ENCODE measurements at places on chromosomes 6 and 20.
A peak's percentile ranks its signal among the peaks of the same experiment; 100 is the strongest.

DNA sequence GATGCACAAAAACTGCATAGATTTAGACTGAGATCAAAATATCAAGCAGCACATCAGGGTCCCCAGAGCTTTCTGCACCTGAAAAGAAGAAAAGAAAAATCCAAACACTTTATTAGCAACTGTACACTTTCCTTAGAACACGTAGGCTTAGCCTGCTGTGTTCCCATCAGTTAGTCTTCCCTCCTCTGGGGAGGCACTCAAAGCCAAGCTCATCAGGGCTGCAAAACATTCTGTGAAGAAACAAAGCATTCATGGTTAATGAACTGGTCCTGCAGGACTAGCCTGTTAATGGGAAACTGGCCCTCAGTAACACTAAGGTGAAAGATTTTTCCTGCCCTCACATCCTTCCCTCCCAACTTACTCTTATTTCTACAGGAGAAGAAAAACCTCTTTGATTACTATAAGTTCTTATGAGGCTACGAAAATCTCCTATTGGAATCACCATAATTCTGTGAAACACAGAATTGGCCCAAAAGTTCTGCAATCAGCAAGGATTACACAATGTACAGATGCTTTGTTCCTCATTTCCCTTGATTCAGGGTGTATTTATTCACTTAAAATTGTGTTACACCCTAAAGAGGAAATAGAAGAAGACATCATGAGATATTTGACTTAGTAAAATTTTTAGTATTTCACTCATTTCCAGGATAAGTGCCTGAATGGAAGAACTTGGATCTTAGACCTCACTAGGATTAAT, 901.0 kb upstream of the MAP3K7 start:
- no peak for DNase-seq

GRCh38 chr6:128711149-128711548, 171.8 kb upstream of the LAMA2 start:
- no peak for DNase-seq

GRCh38 chr6:22627644-22628043, 58.3 kb downstream of the HDGFL1 start:
- DNase-seq = no peak

- no peak for DNase-seq
These were observed 333.8 kb downstream of the PKHD1 start for GRCh38 chr6:51753635-51754034.

- no peak for DNase-seq
These were observed 1.6 kb upstream of the OLIG3 start for GRCh38 chr6:137495703-137496336.

DNA sequence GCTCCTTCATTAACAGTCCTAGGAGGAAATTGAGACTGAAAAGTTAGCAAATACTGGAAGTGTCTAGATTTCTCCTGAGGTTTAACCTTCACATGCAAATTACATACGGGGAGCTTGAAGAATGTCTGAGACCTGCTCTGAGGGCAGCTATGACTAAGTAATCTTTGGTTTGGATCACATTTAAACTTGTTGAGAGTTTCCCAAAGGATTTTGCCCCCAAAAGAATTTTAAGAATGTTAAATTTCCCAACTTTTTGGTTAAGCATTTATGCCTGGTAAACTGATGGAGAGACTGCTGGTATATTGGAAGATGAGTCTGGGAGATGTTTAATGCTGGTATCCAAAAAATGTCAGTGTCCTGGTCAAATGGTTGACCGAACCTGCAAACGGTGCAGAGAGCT, 97.0 kb downstream of the RREB1 start:
- no peak for DNase-seq

DNA sequence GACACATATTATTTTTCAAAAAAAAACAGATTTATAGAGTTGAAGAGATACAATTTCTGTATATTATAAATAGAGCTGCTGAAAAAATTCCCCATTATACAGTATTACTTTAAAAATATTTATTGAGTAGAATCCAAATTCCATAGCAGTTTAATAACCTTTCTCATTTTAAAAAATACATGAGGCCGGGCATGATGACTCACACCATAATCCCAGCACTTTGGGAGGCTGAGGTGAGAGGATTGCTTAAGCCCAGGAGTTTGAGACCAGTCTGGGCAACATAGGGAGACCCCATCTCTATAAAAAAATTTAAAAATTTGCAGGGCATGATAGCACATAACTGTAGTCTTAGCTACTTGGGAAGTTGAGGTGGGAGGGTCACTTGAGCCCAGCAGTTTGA, 13.0 kb downstream of the ATRN start:
- DNase-seq = no peak

- DNase-seq = no peak
These were observed 39.7 kb downstream of the SLC35D3 start for GRCh38 chr6:136961848-136962247.

GRCh38 chr20:60649541-60649940, 602.5 kb upstream of the CDH4 start:
- no peak for DNase-seq

GRCh38 chr6:157867155-157867559, 44.1 kb downstream of the SNX9 start:
- no peak for DNase-seq

DNA sequence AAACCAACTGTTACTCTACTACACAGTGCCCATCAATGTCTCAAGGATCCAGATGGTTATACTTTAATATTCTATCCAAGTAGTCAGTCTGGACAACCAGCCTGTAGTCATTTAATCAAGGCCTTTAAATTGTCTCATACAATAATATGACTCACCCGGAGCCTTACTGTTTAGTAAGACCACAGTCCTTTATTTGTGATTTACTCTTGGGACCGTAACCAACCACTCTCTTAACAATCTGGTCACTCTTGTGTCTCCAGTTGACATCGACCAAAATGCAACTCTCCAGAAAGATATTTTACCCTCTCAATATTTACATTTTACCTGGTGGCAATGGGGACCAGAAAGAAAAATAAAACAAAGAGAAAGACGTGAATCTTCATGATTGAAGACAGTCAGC, 14.9 kb downstream of the DEFB114 start:
- no peak for DNase-seq

DNA sequence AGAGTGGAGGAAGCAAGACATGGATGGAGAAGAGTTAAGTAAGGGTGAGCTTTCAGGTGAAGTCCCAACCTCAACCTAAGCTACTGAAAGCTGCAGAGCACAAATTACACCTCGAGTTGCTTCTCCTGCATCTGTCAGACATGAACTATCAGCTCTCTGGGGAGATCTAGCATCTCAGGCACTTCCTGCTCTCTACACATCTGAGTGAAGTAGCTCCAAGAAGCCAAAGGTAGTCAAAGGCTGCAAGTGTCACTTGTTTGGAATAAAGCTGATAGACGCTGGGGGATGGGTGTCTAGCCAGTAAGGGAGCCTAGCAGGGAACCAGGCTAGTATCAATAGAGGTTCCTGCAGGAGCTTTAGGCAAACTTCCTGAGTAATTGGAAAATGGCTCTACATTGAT, 228.0 kb downstream of the PLCB1 start:
- DNase-seq = no peak

GRCh38 chr6:88722686-88723085, 240.7 kb downstream of the RNGTT start:
- DNase-seq = no peak

DNA sequence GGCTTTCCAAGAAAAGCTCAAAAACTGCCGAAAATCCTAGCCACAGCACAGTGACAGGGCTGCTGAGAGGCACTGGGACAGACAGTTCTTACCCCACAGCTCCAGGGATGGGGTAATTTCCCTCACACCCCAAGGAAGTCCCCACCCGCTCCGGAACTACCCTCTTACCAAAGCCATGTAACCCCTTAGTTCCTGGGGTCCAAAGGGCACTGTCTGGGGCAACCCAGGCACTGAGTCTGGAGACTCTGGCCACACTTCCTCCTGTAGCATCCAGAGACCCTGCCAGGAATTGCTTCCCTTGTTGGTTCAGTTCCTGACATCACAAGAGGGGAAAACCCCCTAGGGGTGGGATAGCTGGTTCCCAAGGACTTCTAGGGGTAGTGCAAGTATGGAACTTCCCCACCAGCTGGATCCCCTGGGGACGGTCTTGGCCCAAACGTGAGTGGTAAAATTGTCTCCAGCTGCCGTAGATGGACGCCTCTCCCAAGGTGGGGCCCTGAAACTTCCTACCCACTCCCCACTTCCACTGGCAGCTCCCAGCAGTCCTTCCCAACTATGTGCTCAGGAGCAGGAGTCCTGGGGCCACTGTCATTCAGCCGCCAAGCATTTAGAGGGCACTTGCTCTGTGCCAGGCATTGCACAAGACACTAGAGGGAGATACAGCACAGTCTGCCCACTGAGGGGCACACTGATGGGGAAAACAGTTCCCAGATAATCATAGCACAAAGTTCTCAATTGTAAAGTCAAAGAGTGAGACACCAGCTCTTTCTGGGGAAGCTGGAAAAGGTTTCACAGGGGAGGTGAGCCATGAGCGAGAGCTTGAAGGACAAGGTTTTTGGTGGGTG, 17.2 kb upstream of the HCK start:
- no peak for DNase-seq

- DNase-seq = no peak
These were observed 143.5 kb downstream of the ZFP64 start for GRCh38 chr20:52047811-52048764.

- no peak for DNase-seq
These were observed 113.8 kb downstream of the JPH2 start for GRCh38 chr20:44073011-44073674.

- peak; percentile 68 for DNase-seq
These were observed 48.9 kb downstream of the PRDM1 start for GRCh38 chr6:106134906-106135634.

- DNase-seq = no peak
These were observed 161.0 kb downstream of the RALGAPA2 start for GRCh38 chr20:20551409-20551808.

DNA sequence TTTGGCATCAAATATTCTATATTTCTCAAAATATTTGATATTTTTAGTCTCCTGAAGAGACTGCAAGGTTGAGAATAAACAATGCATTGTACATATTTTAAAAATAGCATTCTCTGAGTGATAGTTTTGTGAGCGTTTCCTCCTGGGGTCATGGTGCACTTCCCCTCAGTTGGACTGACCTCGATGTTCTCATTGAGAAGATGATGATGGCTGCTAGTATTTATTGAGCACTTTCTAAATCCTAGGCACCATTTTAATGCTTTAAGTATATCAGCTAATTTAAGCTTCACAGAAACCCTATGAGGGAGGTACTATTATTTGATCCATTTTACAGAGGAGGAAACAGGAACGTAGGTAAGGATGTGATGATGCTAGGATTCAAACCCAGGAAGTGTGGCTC, 18.2 kb downstream of the DSE start:
- DNase-seq = no peak

GRCh38 chr6:169933839-169934698, 182.6 kb downstream of the ERMARD start:
- no peak for DNase-seq
